Kidney epithelial cell (primary cell): ENCODE measurements at places on chromosomes 7 and 10. TPM values are rescaled to one million over a fixed set of nuclear protein-coding genes. Genes with fewer than 3 reads are reported as not detected.

The DNAJC30 gene
- total RNA-seq = 4.4 and 5.1 TPM in 2 replicates

The ADCYAP1R1 gene
- 0.07 TPM in 1 of 2 replicates, not detected in the other for total RNA-seq

GRCh38 chr10:78600121-78600665 lies 468.6 kb upstream of the ZMIZ1 start:
- no peak for DNase-seq

The JAZF1 gene
- 0.96 and 1.3 TPM in 2 replicates for total RNA-seq

- DNase-seq = no peak
Measured at GRCh38 chr10:118730756-118731456, 23.9 kb downstream of the CACUL1 start.

DNA sequence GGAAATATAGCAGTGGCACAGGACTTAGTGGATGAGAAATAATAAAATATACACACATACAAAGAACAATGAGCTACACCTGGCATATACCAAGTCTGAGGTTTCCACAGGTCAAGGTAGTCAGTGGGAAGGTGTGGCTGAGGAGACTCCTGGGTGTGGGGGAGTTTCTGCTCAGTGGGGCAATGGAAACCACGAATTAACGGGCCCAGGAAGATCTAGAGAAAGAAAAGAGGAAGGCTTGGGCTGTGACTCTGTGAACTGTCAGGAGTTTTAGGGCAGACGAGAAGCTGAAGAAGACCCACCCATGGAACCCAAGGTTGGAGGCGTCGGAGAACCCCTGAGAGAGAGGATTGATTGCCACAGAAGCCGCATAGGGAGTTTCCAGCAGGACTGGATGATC lies 196.5 kb downstream of the HERPUD2 start:
- DNase-seq = no peak

The MOGAT3 gene
- total RNA-seq = not detected in 2 replicates

- DNase-seq = no peak
Measured at GRCh38 chr10:7819121-7819460, 786 bp downstream of the TAF3 start.

DNA sequence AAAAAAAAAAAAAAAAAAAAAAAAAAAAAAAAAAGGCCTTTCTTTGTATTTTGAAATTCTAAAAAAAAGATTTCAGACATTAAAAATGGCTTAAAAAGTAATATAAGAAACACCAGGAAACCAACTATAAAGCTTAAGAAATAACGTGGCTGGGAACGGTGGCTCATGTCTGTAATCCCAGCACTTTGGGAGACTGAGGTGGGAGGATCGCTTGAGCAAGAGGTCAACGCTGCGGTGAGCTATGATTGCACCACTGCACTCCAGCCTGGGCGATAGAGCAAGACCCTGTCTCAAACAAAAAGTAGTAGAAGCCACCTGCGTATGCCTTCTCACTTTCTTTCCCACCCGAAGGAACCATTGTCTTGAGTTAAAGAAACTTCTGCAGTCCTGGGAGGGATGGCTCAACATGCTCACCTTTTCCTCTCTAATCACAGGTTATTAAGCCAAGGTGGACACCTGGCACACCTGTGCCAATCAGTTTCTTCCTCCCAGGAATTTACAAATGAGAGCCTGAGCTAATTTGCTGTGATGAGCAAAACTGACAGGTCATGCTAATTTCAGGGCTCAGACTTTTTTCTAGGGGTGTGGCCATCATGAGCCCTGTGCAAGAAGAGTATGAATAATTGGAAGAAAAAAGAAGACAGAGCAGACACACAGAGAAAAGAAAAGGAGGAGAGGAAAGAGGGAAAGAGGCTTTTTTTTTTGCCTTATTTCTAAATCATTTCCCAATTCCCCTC lies 72.0 kb upstream of the PARD3 start:
- no peak for DNase-seq

- DNase-seq = no peak
Measured at GRCh38 chr7:158263964-158264748, 323.5 kb downstream of the PTPRN2 start.

The HYAL4 gene
- total RNA-seq = not detected in 2 replicates

The HOXA3 gene
- 17.3 and 26.4 TPM in 2 replicates for total RNA-seq

- DNase-seq = no peak
Measured at GRCh38 chr7:90965211-90965610, 299.0 kb upstream of the FZD1 start.

- DNase-seq = no peak
Measured at GRCh38 chr7:66143876-66144332, 29.3 kb downstream of the CRCP start.

- peak; percentile 82 for DNase-seq
Measured at GRCh38 chr10:125479059-125479458, 203.9 kb downstream of the TEX36 start.

DNA sequence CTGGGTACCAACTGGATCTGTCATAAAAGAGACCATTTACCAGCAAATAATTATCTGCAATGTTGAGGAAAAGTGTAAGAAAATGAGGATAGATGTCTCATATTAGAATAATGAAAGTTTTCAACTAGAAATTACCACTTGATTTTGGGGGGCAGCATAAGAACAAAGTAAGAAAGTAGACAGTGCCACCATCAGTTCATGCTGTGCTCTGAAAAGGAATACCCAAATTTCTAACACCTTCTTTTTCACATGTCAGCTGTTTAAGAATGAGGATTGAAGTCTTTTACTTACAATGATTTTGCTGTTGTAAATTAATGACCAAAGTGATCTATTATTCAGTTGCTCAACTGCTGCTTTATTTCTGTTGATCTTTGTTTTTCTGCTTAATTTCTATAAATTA lies 578.3 kb downstream of the ETV1 start:
- no peak for DNase-seq

The IGF2BP3 gene
- 44.0 TPM in 2 replicates for total RNA-seq

GRCh38 chr7:9761224-9761623 lies 1212.4 kb upstream of the PHF14 start:
- DNase-seq = no peak

DNA sequence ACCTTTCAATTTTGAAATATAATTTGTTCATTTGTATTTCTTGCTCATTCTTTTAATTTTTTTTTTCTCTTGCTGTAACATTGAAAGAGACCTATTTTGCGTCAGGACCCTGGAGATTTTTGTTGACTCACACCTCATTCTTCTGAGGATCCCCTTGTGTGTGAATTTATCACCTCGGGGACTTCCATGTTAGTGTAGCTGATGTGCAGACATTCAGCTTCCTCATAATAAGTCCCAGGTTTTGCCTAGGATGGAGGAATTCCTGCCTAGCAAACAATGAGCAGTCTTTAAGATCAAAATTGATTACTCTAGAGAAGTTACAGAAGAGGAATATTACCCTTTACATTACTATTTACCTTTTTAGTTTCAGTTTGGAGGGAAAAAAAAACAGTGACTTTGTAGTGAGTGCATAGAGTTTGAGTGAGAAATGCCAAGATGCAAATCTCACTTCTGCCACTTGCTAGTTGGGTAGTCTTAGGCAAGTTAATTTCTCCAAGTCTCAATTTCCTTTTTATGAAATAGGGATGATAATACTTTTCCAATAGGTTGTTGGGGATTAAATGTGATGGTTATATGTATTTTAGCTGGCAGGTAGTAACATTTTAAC lies 14.3 kb downstream of the TES start:
- no peak for DNase-seq

The FANK1 gene
- total RNA-seq = 5.3 and 7.5 TPM in 2 replicates

- DNase-seq = no peak
Measured at GRCh38 chr10:52135101-52135500, 179.0 kb upstream of the DKK1 start.

GRCh38 chr7:27930910-27931476 lies 191.0 kb downstream of the TAX1BP1 start:
- no peak for DNase-seq

The NPTX2 gene
- total RNA-seq = 0.34 and 0.46 TPM in 2 replicates

GRCh38 chr7:131106681-131107336 lies 220.9 kb upstream of the MKLN1 start:
- DNase-seq = no peak

DNA sequence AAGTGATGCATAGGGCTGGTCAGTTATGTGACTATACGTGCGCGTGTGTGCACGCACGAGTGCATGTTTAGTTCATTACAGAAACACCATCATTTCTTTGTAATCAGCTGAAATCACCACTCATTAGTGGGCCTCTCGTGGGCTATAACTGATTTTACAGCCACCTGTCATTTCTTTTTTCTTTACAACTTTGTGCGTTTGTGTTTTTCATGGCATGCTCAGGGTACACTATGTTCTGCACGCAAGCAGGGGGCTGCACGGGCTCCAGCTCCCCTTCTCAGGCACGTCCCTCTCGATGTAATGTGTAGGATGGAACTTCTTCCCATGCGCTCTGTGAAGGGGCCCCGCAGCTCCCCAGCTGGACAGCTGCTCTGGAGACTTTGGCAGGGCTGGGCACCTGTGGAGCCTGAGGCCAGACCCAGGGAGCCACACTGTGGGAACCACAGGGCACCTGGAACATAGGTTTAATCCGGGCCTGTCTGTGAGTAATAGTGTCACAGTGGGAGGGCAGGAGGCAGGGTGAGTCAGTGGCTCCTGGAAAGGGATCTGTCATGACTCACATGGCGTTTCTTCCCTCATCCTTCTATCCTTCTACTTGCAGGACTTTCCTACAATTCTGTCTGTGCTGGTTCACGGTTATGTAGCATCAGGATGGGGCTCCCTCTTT lies 4.9 kb downstream of the GCK start:
- DNase-seq = peak; percentile 89

The FGFR2 gene
- total RNA-seq = 4.5 and 8.9 TPM in 2 replicates

GRCh38 chr7:99422625-99423024 lies 13.9 kb downstream of the BUD31 start:
- no peak for DNase-seq

The ATAD1 gene
- total RNA-seq = 39.4 and 48.0 TPM in 2 replicates

The PDIA4 gene
- total RNA-seq = 216 and 225 TPM in 2 replicates

DNA sequence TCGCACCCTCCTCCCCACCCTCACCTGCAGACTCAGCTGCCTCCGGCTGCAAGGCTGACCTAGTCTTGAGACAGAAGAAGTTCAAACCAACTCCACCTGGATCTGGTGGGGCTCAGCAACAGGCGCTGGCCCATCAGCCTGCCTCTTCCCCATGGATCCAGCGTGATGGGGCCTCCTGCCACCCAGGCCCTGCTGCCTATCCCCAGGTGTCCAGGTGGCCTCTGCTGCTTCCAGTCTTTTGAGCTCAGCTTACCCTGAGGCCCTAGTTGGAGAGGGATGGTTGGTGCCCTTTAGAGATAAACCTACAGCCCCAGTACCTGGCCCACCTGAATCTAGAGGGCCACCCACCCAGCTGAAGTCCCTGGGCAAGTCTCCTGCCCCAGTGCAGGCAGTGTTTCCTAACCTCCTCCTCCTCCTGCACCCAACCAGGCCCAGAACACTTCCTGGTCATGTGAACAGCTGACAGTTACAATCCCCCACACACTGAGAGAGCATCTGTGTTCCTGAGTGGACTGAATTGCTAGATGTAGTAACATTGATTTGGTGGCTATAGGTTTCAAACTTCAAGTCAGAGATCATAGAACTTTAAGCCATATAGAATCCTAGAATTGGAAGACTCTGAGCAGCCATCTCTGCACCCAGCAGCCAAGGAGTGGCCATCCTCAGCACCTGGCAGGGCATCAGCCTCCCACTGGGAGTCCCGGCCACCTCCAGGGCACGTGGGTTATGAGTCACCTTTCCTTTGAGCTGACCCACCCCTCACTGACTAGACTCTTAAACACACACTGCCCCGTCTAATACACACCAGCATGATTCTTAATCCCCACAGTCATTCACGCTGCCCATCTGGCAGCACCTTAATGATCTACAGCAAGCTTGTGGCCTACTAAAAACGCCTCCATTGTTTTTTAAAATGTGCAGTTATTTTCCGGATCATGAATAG lies 51.9 kb downstream of the ALOX5 start:
- DNase-seq = peak; percentile 34

DNA sequence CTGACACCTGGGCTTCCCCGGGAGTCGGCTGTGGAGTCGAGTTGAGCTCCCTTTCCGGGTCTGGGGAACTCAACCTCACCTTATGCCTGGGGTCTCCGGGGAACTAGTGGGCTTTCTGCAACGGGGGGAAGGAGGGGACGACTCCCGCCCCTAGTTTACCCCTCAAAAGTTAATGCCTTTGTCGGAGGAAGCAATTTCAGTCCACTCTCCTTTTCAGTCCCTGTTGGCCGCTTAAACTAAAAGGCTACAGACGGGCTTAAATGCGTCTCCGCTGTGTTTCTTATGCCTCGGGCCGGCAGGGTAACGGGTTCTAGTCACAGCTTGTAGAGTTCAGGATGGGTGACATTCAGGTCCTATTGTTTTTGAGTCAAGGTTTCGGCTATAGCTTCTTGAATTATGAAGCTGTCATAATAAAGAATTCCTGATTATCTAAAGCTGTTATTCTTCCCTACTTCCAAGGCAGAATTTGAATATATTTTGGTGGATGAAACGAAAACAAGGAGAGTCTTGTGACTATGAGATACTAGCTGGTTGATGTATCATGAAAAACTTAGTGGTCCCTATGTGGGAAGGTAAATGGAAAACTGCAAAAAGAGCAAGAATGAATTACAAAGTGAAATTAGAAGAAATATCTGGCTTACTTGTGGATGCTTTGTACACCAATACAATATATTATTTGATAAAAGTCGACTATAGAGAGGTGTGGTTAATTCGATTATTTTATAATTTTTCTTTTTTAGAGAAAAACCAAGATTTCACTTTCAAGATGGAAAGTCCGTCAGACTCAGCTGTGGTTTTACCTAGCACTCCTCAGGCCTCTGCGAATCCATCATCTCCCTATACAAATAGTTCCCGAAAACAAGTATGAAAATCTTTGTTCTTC lies 495 bp downstream of the SFR1 start:
- no peak for DNase-seq

The KDM7A gene
- 9.7 and 11.5 TPM in 2 replicates for total RNA-seq

The PNLIPRP1 gene
- not detected in 2 replicates for total RNA-seq

The MYH16 gene
- total RNA-seq = 0.89 and 5.6 TPM in 2 replicates

The CRYGN gene
- 0.84 and 2.1 TPM in 2 replicates for total RNA-seq
